Breast epithelium (tissue), 4 donors: ENCODE measurements at places on chromosomes 5 and 9.

- no peak overlapping the region for H3K27ac ChIP-seq
- no peak overlapping the region for H3K4me3 ChIP-seq
- no peaks in the 10 kb centered on the region for H3K27me3 ChIP-seq
- no peaks in the 10 kb centered on the region for H3K36me3 ChIP-seq
- no peak for DNase-seq
These were observed 134.1 kb downstream of the PAPPA start for GRCh38 chr9:116287721-116288120.

GRCh38 chr9:126613651-126614050, at the start of gene LMX1B:
Gene LMX1B (plus strand): TSS chr9:126613928. CDS start chr9:126614450, 522 bp downstream.
- peak within 1 kb of the TSS; percentile 24 for H3K4me3 ChIP-seq
- H3K27ac ChIP-seq: peak within 1 kb of the TSS; percentile 91
- no peak for DNase-seq
- H3K27me3 ChIP-seq: peaks cover 24% of the 10 kb centered on the region

DNA sequence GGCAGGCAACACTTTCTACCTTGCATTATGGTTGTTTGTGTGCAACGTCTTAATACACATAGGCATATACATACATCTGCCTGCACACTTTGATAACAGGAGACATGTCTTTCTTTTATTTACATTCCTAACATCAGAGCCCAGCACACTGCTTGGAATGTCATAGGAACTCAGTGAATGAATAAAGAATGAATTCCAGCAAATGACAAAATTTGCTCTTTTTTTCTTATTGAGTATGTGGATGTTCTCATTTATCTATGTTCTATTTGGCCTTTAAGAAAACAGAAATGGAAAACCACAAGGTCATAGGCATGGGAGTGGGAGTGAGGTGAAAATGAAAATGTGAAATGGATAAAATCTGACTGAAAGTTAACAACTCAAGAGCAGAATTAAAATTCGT, 36.3 kb upstream of the PALM2AKAP2 start:
- H3K27me3 ChIP-seq: no peaks in the 10 kb centered on the region
- H3K4me3 ChIP-seq: no peak overlapping the region
- no peaks in the 10 kb centered on the region for H3K36me3 ChIP-seq
- no peak for DNase-seq
- no peaks in the 10 kb centered on the region for H3K4me1 ChIP-seq

DNA sequence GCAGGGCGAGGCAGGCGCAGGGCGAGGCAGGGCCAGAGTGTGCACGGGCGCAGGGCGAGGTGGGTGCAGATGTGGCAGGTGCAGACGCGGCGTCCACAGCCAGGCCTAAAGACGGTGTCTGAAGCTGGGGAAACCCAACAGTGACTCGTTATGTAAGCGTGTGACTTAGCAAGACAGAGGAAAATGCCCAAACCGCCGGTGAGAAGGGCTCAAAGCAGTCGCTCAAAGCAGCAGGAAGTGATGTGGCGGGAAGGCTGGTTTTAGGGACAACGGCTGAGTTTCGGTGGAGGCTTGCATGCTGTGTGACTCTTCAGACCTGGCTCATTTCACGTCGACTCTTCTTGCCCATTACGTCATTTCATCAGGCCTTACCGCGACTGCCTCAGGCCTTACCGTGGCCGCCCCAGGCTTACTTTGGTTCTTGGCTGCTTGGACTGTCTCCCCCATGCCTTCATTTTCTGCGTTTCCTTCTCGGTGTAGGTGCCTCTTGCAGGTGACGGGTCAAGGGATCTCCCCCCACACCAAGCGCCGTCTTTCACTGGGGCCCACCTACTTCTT, 50.5 kb upstream of the EXOC3 start:
- no peaks in the 10 kb centered on the region for H3K36me3 ChIP-seq
- H3K4me1 ChIP-seq: no peaks in the 10 kb centered on the region
- DNase-seq: no peak
- H3K4me3 ChIP-seq: no peak overlapping the region

DNA sequence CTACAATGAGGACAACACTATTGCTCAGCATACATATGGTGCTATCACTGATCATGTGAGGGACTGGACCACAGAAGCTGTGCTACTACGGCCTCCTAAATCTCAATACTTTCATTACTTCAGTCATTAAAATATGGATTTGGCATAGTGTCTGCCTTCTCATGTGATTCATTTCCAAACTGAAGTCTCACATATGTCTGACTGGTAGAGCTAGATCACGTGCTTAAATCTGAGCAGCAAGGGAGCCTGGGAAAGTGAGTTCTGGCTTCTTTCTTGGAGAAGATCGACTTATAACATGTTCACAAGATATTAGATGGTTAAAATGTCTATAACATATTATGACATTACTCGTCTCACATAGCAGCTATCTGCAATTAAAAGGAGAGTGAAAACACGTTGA, 8.3 kb downstream of the KIF4B start:
- no peaks in the 10 kb centered on the region for H3K36me3 ChIP-seq
- H3K27ac ChIP-seq: no peak overlapping the region
- DNase-seq: no peak
- no peaks in the 10 kb centered on the region for H3K27me3 ChIP-seq
- H3K4me3 ChIP-seq: no peak overlapping the region
- H3K4me1 ChIP-seq: no peaks in the 10 kb centered on the region
